ENCODE measurements at places on chromosomes 12 and 14. TPM values are rescaled to one million over a fixed set of nuclear protein-coding genes. Genes with fewer than 3 reads are reported as not detected.

INHBE gene
- 26.4 TPM for total RNA-seq

OR4M1 gene
- not detected for total RNA-seq

PLCZ1 gene
- not detected for total RNA-seq

EIF2S3B gene
- total RNA-seq, result 1.8 TPM

RPS26 gene
- 125 TPM for total RNA-seq

PPP1R36 gene
- 1.3 TPM for total RNA-seq

PLEK2 gene
- total RNA-seq, result 0.51 TPM

CEBPE gene
- total RNA-seq, result not detected

NRDE2 gene
- 9.7 TPM for total RNA-seq

All from fibroblast of lung (primary cell).